Cortex of kidney (tissue), 1 donor: ENCODE measurements at places on chromosomes 4 and X.

- DNase-seq, result no peak
These were observed 51.8 kb downstream of the MAP7D3 start for GRCh38 chrX:136199365-136199764.

DNA sequence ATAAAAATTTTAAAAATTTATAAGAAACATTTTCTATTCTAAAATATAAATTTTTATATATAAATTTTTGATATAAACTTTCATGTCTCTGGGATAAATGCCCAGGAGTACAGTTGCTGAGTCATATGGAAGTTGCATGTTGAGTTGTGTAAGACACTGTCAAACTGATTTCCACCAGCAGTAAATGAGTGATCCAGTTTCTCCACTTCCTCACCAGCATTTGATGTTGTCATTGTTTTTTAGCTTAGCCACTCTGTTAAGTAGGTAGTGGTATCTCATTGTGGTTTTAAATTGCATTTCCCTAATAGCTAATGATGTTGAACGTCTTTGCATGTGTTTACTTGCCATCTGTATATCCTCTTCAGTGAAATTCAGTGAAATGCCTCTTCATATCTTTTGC is 66.5 kb downstream of the MAMLD1 start:
- DNase-seq, result no peak

DNA sequence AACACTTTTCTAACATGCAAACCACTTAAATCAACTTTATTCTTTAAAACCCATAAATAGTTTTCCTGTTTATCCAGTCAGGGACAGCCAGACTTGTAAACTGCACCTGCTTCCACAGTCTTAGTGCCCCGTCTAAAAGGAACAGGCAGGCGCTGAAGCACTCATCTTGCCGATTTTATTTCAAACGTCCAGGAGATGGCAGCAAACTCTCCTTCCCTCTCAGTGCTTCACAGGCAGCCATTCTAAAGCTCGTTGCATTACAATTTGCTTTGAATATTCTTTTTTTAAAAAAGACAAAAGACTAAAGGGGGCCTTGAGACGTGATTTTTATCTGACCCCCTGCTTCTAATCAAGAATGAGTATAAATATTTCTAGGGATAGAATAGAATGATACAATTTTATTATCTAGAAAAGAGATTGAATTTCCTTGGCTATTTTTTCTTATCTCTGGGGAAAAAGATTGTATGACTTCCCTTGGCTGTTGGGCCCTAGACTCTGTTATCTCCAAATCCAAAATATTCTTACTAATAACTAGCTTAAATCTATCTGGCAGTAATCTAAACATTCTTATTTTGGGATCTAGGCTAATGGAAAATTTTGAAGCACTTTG is 93.6 kb upstream of the MYOZ2 start:
- DNase-seq, result no peak

GRCh38 chrX:107726816-107727534 is 48.6 kb downstream of the TSC22D3 start:
- DNase-seq, result no peak

DNA sequence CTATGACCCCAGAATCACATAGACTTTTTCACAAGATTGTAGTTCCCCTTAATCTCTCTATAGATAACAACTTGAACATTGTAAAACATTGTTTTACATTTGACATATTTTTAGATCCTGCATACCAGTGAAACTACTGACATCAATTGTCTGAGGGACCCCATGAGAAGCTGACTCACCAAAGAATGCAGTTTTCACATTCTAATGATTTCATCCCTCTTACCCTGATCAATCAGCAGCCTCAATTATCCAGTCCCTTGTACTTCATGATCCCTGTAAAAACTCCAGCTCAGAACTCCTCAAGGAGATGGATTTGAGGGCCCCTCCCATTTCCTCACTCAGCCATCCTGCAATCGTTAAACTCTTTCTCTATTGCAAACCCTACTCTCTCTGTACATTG is 411.0 kb upstream of the NDST3 start:
- no peak for DNase-seq

DNA sequence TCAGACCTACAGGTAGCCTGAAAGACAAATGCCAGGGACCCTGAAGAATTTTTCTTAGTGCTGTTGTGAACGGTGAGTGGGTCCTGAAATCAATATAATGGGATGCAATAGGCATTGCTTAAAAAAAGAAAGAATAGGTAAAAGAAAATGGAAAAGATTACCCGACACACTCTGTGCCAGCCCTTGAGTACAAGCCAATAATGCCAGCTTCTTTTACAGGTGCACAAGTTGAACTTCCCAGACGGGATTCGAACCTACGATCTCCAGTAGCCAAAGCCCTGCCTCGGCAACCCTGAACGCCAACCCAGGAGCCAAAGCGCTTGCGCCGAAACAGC is 24.7 kb upstream of the GLOD5 start:
- DNase-seq, result no peak

DNA sequence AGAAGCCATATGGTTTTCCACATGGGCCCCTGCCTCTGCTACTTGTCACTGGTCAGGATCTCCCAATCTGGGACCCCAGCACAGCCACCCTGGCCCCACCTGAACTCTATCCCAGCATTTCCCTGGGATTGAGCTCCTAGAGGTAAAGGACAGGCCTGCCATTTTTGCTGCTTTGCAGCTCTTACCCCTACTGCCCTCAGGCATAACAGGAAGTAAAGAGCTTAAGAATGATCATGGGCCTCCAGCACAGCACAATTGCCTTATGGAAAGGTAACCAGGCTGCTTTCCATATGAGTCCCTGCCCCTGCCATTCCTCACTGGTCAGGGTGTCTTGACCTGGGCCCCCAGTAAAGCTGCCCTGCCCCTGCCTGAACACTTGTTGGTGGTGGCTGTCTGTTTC is 254.9 kb upstream of the ZCCHC13 start:
- DNase-seq, result no peak

GRCh38 chr4:170007113-170007512 is 19.1 kb downstream of the MFAP3L start:
- DNase-seq, result no peak

GRCh38 chr4:41028392-41029076 is 185.8 kb downstream of the APBB2 start:
- DNase-seq, result no peak

DNA sequence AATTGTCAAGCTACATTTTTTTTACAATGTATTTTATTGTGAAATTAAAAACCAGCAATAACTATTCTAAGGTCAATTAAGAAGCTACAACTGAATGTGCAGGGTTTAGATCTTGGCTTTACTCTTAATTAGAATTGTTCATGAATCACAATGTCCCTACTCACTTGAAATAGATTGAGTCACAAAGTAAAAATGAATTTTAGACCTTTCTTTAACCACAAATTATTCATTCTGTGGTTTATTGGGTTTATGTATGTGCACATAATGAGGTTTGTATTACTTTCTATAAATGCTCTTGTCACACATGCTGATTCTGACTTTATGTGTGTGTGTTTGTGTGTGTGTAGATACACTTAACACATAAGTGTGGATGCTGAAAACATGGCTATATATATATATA is 647.0 kb upstream of the AADAT start:
- no peak for DNase-seq

- DNase-seq, result no peak
These were observed 87.5 kb upstream of the INTU start for GRCh38 chr4:127545271-127545670.

DNA sequence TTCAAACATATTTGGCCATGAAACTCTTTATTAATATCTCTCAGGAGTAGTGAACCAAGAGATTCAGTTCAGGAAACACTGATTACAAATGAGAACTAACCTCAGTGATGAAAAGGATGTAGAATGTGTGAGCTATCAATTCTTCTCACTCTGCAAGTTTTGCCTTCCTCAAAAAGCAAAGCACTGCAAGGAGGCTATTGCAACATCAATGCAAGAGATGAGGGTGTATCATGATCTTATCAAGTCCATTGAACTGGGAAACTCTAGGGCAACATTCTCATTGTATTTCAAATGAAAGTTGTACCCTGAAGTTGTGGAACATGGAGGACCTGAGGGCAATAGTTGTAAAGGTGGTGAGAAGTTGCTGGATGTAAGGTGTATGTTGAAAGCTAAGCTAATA is 56.4 kb upstream of the VEGFC start:
- no peak for DNase-seq

DNA sequence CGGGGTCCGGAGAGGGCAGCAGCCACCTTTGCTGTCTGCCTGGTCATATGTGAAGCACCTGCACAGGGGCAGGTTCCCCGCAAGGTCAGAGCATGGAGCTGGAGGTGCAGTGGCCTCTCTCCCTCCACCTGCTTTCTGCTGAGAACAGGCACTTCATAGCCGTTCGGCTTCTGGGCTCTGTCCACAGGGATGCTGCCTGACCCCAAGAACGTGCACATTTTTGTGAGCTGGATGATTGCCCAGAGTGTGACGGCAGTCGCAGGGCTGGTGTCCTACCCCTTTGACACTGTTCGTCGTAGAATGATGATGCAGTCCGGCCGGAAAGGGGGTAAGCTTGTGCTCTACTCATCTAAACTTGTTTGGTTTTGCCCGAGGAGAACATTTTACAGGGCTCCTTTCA is 2.5 kb downstream of the SLC25A4 start:
- DNase-seq, result no peak

DNA sequence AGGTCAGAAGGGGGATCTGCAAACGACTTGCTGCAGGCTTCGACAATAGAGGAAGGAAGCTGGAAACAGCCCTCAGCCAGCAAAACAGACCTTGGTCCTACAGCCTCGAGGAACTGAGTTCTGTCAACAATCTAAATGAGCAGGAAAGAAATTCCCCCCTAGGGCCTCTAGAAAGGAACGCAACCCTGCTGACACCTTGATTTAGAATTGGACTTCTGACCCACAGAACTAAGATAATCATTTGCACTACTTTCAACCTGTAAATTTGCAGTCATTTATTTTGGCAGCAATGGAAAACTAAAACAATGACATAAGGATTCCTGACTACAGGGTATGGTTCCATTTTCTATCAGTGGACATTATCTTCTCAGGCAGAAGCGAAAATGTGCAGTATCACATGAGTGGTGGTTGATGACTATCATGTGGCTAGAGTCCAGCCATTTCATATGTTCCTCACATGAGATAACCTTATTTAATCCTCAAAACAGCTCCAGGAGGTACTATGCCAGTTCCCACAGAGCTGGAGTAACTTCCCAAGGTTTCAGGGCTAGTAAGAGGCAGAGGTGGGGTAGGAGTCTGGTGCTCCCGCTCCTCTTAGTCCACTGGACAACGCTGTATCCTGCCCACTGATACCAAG is 61.6 kb downstream of the SAT1 start:
- no peak for DNase-seq

DNA sequence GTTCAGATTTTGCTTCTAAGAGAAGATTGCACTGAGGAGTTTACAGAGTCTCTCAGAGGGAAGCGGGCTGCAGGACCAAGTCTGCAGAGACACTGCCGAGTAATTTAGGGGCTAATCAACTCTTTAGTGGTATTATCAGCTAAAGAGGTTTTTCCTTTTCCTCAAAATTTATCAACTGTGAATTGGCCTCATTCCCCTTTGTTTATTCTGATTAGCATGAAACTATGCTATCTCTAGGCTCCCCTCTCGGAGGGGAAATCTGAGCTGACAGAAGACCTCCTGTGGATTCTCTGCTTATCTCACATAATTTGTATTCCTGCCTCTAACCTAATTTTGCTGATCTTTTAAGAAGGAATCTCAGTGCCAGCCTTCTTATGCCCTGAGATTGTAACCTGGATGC is 201.0 kb downstream of the DCTD start:
- DNase-seq, result no peak

DNA sequence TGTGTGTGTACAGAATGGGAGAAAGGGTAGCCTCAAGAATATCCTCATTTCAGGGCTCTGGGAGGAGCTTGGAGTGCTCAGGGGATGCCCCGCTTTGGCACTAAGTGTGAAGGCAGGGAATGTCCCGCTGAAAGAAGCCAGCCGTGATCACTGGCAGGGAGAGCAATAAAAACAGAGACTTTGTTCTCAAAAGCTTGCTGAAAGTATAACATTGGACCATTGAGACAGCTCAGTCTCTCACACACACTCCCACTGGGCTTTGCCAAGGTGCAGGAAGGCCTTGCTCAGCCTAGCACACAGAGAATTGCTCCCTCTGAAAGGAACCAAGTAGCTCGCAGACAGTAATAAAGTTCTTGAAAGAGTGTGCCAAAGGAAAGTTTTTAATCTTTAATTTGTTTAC is 143.8 kb upstream of the SLITRK2 start:
- no peak for DNase-seq

- DNase-seq, result no peak
These were observed 14.9 kb upstream of the EXOSC9 start for GRCh38 chr4:121786221-121786620.

- no peak for DNase-seq
These were observed 13.8 kb downstream of the CENPC start for GRCh38 chr4:67531379-67531962.
